Large intestine (tissue), 12 donors: ENCODE measurements at places on chromosomes 7 and 10.
A peak's percentile ranks its signal among the peaks of the same experiment; 100 is the strongest.

DNA sequence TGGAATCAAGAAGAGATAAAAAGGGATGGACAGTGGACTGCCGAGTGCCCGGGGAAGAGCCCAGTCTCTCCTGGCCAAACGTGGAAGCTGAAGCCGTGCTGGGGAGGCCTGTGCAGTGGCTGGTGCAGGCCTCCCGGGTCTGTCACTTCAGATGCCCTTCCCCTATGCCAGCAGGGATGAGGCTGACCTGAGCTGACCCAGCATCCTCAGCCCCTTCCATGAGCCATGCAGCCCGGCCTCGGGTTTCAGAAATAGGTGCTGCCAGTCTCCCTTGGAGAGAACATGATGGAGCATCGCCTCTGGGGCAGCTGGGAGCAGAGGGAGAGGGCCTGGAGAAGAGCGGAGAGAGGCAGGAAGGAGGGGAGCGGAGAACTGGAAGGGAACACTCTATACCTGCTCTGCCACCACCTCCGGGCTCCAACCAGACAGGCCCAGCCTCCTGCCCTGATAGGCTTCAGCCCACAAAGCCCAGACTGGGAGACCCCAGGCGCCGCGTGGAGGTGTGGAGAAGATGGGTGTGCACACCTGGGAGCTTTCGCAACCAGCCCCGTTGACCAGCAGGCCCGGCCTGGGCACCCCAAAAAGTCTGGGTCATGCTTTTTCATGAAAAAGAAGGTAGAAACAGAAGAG, 68.6 kb upstream of the PPP2R2D start:
- no peak for DNase-seq

DNA sequence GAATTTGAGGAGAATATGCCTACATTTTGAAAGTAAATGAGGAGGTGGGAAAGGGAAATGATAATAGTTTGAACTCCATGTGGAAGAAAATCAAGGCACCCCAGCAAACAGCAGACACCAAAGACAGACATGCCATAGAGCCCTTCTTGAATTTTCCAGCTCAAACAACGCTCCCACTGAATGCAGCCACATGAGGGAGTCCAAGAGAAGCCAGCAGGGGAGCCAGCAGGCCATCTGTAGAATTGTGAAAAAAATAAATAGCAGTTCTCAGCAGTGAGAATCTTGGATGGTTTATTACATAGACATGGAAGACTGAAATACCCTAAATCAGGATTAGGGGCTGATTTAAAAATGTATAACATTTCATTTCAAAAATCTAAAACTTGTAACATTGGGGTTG, 1567.3 kb upstream of the LRRTM3 start:
- no peak for DNase-seq

GRCh38 chr7:41346878-41347277, 356.0 kb downstream of the INHBA start:
- no peak for DNase-seq

GRCh38 chr10:79409726-79410085, 35.7 kb downstream of the ZCCHC24 start:
- DNase-seq, result no peak

DNA sequence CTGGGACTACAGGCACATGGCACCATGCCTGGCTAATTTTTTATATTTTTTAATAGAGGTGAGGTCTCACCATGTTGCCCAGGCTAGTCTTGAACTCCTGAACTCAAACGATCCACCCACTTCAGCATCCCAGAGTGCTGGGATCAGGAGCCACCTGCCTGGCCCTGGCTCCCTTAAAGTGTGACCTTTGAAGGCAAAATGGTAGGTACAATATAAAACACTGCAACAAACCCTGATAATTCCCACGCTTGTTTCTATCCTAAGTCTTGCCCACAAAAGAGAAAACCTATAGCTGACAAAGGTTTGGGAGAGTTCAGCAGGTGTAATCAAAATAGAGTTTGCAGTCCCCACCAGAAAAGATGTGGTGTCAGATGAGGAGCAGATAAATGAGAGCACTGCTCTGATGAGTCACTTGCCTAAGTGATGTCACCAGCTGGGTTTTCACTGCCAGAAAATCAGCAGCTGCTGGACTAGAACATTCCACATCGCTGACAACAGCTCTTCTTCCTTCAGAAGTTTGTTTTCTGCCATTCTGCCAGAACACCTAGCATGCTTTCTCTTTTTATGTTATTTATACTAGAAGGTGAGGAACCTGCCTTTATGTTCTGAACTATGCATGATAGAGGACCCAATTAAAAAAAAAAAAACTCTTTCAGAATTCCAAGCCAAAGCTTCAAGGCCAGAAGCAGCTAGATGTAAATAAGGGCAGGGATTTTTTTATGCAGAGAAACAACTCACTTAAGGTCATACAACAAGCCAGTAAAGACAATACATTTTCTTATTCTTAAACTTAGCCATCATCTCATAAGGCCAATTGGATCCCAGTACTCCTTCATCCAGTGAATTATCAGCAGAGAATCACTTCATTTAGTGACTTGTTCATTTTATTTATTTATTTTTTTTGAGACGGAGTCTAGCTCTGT, 18.0 kb downstream of the PURB start:
- no peak for DNase-seq

DNA sequence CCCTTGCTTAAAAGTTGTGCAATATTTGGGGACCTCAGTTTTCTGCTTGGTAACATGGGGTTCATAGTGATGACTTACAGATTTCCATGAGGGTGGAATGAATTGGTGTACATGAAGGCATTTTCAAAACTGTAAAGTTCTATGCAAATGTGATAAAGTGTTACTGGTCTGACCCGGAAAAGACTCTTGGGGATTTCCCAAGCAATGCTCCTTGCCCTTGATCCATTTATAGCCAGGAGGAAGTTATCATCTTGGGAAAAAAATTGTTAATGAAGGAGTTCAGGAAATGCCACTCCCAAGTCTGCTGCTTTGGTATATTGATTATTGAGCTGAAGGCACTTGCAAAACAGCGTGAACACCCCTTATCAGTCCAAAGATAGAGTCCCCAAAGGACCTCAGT, 96.3 kb upstream of the ZPBP start:
- no peak for DNase-seq

- DNase-seq, result no peak
These were observed 40.9 kb upstream of the SRI start for GRCh38 chr7:88260719-88261118.

- DNase-seq, result no peak
These were observed 1217.8 kb upstream of the LRRTM3 start for GRCh38 chr10:65708057-65708456.

DNA sequence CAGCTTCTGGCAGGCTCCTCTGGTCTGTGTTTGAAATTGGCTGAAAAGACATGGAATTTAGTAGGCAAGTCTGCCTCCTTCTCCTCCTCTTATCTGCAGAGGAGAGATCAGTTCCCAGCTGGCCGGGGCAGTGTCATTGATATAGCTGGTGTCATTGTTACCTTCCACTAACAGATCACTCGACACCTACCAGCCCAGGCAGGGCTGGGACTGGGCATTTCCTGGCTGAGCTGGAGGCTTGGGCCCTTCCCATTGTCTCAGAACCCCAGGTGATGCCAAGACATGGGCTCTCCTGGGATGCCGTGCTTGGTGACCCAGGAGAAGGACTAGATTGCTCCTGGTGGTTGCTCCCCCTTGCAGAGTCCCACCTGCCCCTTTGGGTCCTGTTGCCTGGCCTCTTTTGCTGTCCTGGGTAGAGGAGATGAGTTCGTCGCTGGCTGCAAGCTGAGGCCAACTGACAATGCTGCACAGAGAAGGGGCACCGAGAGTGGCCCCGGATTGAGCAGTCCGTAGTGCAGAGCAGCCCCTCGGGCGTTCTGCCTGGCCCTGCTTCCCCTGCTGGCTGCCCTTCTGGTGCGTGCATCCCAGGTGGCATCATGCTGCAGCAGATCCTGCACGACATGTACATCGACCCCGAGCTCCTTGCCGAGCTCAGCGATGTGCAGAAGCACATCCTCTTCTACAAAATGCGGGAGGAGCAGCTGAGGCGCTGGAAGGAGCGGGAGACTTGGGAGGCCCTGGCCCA, at the start of gene SH2D4B:
SH2D4B (plus strand) TSS at position 167 of the 745 bp plus-strand sequence; CDS start at position 597, 430 bp downstream.
- DNase-seq, result no peak

- no peak for DNase-seq
These were observed 58.7 kb downstream of the KLHDC10 start for GRCh38 chr7:130129011-130129411.

DNA sequence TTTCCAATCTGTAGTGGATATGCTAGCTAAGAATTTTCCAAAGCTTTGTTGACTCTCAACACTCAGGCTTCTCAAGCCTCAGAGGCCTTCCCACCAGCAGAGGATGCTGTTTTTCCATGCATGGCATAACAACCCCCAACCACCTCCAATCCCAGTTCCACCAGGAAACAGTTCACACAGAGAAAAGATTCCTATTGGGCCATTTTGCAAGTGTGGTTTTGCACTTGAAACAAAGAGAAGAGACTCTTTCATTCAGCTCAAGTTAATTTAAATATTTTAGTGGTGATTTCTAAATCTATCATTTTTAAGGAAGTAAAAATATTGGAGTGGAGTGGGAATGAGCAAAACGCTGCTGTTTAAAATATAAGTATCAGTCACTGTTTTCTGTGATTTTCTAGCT, 105.6 kb upstream of the COL1A2 start:
- DNase-seq, result peak; percentile 72

DNA sequence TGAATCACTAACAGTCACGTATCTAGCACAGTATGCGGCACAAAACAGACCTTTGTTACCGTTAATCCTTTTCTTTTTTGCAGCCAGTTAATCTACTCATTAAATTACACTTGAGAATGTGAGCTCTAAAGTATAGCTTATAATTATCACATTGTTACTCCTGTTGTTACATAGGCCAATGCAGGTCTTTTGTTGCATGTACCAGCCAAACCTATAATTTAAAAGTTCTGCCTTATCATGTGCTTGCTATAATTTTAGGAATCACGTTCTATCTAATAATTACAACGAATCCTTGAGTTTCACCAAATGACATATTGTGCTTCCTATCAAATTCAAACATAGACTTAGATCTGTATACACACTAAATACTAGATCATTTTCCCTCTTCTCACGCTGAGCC, 245.1 kb downstream of the DGKI start:
- DNase-seq, result no peak

DNA sequence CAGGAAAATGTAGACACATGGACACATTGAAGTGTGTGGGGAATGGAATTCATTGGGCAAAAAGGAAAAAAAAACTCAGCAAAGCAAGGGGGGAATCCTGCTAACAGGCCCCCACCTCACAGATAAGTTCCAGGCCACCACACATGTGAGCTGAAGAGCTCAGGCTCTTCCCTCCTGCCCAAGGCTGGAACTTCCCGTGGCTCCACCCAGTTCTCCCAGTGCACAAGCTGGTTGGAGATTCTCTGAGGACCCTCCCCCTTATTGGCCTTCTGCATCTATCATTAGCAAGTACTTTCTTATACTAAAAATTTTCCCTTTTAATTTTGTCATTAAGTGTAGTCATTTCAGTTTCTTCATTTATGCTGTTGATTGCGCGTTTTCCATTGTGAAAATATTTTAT, 190.8 kb downstream of the CCSER2 start:
- DNase-seq, result no peak

- DNase-seq, result no peak
These were observed 11.3 kb upstream of the NOBOX start for GRCh38 chr7:144414815-144415214.

- DNase-seq, result no peak
These were observed 26.6 kb downstream of the KCNH2 start for GRCh38 chr7:150951521-150951920.

- no peak for DNase-seq
These were observed 164.6 kb upstream of the TNS3 start for GRCh38 chr7:47746468-47746867.
